Natural killer cell (primary cell): ENCODE measurements at places on chromosomes 16 and 17. TPM values are rescaled to one million over a fixed set of nuclear protein-coding genes. Genes with fewer than 3 reads are reported as not detected.

IRX3 gene
- not detected for total RNA-seq

SHISA9 gene
- total RNA-seq = 0.05 TPM

ABCC11 gene
- 0.30 TPM for total RNA-seq

USP43 gene
- 4.2 TPM for total RNA-seq

CFAP97D1 gene
- not detected for total RNA-seq

RRAD gene
- 4.5 TPM for total RNA-seq

PPL gene
- not detected for total RNA-seq

CACNG3 gene
- total RNA-seq = not detected

DPEP3 gene
- total RNA-seq = 0.53 TPM

AP1G1 gene
- total RNA-seq = 212 TPM

CHST5 gene
- total RNA-seq = not detected

AGRP gene
- 0.50 TPM for total RNA-seq

ZDHHC1 gene
- total RNA-seq = 0.88 TPM

CIBAR2 gene
- total RNA-seq = not detected

HOXB5 gene
- total RNA-seq = not detected
